ENCODE measurements at places on chromosomes 2 and 18.

GRCh38 chr2:8546612-8547283 is 135.1 kb upstream of the ID2 start:
- no peak for DNase-seq

DNA sequence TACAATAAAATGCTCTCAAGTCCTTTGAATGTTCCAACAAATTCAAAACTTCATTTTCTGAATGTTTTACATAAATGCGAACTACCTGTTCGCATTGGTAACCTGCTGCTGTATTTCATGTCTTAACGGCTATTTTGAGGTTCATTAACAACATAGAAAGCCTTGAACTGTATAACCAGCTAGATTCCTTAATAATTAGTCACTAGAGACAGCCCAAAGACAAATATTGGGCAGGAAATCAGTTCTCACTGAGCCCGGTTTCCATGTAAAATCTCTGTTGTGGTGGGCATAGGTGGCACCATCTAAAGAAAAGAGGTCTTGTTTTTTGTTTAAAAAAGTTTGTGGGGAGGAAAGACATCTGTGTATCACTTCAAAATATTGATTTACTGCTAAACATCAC is 29.2 kb downstream of the PDIA6 start:
- no peak for DNase-seq

GRCh38 chr2:17594533-17595401 is 54.3 kb downstream of the VSNL1 start:
- DNase-seq = peak; percentile 54

DNA sequence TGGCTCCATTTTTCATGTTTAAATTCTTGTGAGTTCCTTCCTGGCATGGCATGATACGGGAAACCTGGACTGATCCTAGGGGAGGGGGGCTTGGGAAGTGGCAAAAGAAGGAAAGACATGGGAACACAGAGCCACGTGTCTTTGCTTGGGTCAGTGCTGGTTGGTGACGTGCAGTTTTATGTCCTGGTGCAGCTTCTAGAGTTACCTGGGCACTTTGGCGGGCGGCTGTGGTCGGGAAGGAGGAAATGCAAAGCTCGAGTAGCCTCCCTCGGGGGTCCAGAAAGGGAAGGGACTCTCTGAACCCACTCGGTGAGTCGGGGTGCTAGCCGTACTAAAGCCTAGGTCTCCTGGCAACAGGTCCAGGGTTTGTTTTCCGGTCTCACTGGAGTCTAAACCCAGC is 94.6 kb downstream of the APOB start:
- no peak for DNase-seq

DNA sequence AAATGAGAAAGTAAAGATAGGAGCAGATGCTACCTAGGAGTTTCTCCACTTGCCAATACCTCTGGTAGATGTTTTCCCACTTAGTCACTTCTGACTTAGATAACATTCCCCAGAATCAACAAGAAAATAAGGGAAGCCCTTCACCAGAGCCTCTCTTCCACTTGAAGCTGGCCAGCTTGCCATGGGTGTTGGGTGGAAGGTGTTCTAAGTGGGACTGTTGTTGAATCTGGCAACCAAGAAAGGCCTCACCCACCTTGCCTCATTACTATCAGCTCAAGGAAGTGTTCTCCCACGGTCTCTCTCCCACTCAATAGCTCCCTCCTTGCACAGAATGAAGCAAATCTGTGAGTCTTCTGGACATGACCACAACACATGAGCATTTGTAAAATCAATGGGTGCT is 100.4 kb upstream of the REG3A start:
- no peak for DNase-seq

GRCh38 chr2:1866402-1867111 is 122.2 kb upstream of the PXDN start:
- DNase-seq = no peak

- DNase-seq = peak; percentile 96
These were observed 143.2 kb upstream of the SETBP1 start for GRCh38 chr18:44537526-44537925.

- DNase-seq = no peak
These were observed 236.0 kb downstream of the DOK6 start for GRCh38 chr18:69636529-69637301.

DNA sequence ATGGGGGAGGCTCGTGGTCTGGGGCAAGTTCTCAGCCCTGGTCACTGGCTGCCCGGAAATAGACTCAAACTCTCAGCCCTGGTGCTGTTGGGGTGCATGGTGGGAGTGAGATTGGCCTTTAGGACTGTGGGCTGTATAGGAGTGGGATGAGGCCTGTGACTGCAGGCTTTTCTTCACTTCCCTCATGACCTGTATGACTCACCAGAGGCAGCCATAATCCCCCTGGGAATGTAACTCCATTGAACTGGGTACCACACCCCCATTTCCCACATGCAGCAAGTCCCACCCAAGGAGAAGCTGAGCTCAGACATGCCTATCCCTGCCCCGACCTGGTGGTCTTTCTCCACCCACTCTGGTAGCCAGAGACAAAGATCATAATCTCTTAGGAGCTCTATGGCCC is 177.7 kb upstream of the OSR1 start:
- no peak for DNase-seq

DNA sequence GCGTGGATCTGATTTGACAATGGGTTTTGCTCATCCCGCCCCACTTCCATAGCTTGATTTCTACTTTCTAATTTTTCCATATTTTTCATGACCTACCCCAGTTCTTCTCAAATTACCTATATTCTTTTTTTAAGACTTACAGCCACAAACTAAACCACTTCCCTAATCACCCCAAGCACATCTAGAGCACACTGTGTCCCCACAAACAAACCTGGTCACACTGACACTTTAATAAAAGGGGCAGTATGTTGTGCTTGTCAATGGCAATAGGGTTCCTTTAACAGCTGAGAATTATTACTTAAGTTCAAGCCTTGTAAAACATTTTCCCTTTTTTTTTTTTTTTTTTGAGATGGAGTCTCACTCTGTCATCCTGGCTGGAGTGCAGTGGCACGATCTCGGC is 47.1 kb downstream of the MREG start:
- DNase-seq = no peak

DNA sequence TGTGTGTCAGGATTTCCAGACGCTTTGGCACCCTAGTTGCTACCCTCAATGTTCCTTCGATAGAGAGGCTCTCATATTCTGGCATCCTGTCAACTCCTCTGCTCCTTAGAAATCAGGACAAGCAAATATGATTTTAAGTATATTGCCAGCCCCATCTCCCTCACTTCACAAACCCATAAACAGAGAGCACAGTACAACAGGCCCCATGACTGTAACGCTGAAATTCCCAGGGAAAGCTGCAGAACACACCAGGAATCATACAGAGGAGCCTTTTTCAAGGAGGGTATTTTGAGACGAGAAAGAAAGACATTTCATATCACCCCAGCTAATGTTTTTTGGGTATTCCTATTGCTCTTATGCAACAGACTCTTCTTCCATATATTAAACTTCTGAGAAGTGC is 162.9 kb downstream of the NAPG start:
- no peak for DNase-seq

DNA sequence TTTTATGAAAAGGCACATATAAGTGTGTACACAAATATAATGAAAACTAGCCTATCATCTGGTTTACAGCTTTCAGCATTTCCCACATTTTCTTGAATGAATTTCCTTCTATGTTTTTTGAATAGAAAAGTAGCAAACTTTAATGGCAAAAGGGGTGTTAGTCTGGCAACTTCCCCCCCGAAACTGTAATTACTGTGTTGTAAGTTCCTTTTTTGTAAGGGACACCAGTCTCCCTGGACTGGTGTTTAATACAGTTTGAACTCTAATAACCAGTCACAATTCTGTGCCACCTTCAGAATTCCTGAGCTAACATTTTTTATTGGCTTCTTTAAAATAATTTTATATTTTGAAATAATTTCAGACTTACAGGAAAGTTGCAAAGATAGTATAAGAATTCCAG is 94.2 kb downstream of the ACSL3 start:
- no peak for DNase-seq

DNA sequence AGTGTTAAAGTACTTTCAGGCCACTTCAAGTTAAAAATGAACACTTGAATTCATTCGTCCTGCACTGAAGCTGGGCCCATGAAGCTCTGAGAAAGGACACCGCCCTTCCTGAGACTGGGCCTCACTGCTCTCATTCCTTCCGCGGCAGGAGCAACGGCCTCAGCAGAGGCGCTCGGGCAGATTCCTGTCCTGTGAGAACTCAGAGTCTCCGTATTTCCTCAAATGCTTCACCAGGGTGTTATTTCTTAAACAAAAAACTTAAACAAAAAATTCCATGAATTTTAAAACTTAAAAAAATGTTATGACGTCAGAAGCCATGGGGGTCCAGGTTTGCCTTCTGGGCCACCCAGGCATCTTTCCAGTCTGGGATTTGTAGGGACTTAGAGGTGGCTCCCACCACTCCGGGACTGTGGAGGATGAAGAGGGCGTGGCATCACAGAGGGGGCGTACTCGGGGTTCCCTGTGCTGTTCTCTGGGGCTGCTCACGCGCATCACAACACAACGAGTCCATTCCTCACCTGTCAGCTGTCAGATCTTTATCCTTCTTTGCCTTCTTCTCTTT is 115.9 kb upstream of the ASB18 start:
- DNase-seq = no peak

GRCh38 chr2:7758073-7758759 is 841.0 kb downstream of the RNF144A start:
- no peak for DNase-seq

- DNase-seq = peak; percentile 32
These were observed 7.7 kb downstream of the SLC1A4 start for GRCh38 chr2:64996871-64997307.

DNA sequence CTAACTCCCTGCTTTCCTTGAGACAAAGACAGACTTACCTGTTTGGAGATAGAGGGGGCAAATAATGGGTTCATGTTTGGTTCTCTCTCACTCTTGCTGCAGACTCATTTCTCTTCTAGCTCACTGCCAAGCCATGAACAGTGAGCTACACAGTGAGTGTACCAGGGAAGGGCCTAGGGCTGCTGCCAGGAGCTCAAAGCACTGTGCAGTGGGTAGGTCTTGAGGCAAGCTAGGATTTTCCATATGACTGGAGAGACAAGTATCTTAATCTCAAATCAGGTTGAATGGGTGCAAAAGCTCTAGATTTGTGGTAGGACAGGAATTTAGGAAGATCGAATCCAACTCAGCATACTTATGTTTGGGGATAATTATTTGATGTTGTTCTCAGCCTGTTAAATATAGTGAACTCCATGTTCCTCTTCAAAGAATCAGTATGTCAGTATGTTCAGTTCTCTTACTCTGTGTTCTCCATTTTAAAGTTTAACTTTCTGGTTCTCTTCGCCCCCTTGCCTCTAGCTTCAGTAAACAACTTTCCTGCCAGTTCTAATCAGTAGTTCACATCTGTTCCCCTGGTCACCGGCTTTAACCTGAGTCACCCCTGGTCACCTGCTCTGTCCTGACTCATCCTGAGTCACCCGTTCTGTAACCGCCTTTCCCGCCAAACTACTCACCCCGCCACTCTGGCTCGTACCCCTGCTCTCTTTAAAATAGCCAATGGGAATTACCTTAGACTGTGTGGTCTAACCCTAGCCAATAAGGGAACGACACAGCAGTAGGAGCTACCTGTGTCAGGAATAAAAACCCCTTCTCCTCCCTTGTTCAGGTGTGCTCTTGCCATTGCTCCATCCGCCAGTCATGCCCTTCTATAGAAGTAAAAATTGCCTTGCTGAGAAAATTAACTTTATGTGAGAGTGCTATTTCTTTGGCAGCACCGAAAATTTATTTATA is 21.9 kb downstream of the SLC25A52 start:
- no peak for DNase-seq

GRCh38 chr2:63865159-63865799 is 23.6 kb downstream of the UGP2 start:
- peak; percentile 77 for DNase-seq

GRCh38 chr2:17287183-17287582 is 231.1 kb downstream of the RAD51AP2 start:
- no peak for DNase-seq

- peak; percentile 88 for DNase-seq
These were observed 7.0 kb upstream of the CLIP4 start for GRCh38 chr2:29108225-29108624.

Measured in adipocyte (in vitro differentiated cells).